ENCODE measurements at places on chromosomes 6 and 20.

DNA sequence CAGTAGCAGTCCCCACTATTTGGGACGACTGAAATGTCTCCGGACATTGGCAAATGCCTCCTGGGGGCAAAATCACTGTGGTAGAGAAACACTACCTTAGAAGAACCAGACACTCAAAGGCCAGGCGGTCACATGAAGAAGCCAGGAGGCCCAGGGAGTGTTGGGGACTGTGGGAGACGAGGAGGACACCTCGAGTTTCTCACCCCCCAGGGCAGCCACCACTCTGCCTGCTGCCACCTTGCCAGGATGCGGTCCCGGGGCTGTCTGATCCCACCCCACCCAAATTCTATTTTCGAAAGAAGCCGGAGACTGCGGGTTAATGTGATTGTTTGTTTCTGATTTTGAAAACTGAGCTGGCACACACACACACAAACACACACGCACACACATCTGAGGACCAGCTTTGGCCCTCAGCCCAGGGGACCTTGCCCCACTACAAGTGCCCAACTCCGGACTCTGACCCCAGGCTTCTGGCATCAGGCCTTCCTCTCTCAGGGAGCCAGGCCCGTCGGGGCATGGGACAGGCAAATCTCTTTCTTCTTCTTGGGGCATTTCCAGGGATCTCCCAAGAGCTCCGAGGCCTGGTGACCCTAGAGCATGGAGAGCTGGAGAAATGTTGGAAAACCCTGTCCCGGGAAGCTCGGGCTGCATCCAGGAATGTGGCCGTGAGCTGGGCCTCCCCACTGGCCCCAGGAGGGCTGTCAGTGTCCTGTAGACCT is 187.5 kb upstream of the PMEPA1 start:
- no peak for DNase-seq

- DNase-seq = no peak
Observed at GRCh38 chr6:150456466-150456865, 87.7 kb downstream of the IYD start.

GRCh38 chr20:62411479-62412193 is 4.6 kb upstream of the CABLES2 start:
- DNase-seq = no peak

DNA sequence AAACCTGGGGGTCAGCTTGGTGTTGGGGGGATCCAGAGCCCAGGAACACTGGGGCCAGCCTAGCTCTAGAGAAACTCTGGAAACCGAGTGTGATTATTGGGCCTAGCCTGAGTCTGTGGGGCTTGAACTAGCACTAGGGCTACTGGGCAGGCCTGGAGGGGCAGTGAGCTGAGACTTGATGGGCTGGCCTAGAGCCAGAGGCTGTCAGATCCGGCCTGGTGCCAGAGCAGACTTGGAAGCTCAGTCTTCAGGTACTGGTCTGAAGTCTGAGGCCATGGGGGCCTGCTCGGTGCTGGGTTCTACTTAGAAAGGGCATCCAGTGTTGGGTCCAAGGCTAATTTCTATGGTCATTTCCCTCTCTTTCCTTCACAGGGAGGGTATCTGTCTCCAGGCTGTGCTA is 2.7 kb downstream of the DEFB112 start:
- DNase-seq = no peak

GRCh38 chr6:157814883-157815282 is 8.2 kb upstream of the SNX9 start:
- no peak for DNase-seq

GRCh38 chr6:136189104-136189503 is 61.0 kb downstream of the MTFR2 start:
- DNase-seq = no peak

DNA sequence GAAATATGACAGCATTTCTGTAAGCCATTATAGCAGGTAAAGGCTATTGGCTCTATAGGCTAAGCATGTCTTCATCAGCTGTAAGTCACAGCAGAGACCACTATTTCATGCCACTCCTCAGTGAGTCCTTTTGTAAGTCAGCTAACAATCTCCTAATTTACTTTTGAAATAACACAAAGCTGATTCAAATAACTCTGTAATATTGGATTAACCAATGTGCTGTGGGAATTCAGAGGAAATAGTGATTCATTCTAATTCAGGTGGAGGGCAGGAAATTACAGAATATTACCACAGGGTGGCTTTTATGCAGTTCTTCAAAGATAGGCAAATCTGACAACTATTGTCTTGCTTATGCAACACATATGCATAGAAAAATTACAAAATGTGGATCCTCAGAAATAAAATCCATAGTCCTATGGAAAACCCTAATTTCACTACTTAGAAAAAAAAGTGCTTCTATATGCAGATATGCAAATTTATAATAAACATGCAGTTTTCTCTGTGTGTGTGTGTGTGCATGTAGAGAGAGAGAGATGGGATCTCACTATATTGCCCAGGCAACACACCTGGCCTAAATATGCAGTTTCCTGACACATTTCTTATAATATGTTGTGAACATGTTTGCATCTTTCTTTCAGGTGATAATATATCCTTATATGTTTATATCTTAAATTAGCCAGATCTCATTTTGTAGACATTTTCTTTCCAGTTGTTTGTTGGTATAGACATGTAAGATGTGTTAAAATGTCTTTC is 4.8 kb upstream of the SMIM28 start:
- DNase-seq = no peak

DNA sequence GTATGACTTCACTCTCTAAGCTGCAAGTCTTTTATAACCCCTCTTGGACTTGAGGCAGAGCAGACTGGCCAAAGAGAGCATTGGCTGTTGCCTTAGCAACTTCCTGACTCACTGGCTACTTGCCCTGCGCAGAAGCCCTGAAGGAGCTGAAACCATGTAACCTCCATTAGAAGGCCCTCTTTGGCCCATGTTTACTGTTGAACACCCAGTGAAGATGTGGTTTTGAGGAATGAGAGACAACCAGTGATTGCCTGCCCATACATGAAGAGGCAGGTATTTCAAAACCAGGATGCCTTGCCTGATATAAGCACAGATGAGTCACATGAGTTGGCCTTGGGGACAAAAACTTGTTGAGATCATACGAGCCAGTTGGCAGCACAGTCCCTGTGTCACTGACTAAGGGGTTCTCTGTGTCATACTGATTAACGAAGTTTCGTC is 182.5 kb downstream of the EDN1 start:
- no peak for DNase-seq

DNA sequence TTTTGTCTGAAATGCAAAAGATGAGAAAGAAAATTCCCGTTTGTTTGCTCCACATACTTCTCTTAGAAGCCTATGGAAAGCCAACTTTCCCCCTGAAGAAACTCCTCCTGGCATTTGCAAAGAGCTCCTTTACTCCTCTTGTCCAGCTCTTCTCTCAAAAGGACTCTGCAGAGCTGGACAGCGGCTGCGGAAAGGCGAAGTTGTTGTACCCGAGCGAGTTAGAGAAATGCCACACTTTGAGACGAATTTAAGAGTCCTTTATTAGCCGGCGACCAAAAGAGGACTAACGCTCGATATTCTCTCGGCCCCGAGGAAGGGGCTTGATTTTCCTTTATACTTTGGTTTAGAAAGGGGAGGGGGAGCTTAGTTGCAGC is 157.8 kb downstream of the TRIM27 start:
- no peak for DNase-seq

DNA sequence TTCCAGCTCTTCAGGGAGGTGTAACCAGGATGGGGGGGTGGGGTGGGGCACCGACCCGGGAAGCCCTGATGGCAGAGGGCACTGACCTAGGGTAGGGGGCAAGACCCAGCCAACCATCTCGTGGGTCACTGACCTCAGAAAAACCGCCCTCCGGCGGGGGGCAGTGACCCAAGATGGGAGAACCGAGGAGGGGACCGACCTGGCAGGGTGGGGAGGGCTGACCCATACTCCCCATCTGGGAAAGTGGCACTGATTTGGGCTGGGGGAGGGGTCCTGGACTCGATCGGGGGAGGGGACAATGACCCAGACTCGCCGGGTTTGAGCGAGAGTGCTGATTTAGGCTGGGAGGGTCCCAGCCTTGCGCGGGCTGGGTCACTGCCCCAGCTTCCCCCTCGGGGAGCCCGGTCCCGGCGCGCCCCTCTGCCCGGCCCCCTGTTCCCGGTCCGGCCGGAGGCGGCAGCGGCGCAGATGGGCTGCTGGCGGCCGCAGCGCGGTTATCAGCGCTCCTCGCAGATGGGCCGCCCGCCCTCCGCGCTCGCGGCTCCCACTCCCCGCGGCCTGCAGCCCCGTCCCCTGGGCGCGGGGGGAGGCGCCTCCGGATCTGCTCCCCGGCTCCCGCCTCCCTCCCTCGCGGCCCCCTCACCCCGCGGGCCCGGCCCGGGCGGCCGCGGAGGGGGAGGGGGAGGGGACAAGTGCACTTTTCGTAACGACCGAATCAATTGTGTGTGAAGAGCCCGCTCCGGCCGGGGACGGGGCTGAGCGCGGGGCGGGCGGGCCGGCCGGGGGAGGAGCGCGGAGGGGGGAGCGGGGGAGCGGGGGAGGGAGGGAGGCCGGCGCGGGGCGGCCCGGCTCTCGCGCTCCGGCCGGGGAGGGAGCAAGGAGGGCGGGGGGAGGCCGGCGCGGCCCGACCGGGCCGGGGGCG is 2.2 kb downstream of the NOL4L start:
- peak; percentile 26 for DNase-seq

GRCh38 chr6:34529665-34530327 is 26.3 kb downstream of the SPDEF start:
- DNase-seq = no peak

GRCh38 chr6:71446057-71446456 is 157.4 kb downstream of the OGFRL1 start:
- DNase-seq = no peak

All from T-helper 9 cell (primary cell).